ENCODE measurements at places on chromosomes 11 and 22. TPM values are rescaled to one million over a fixed set of nuclear protein-coding genes. Genes with fewer than 3 reads are reported as not detected.
A peak's percentile ranks its signal among the peaks of the same experiment; 100 is the strongest.

The PLXNB2 gene
- 4.4 TPM for total RNA-seq

The IFITM10 gene
- 8.1 TPM for total RNA-seq

The CEP126 gene
- total RNA-seq = 2.5 TPM

GRCh38 chr11:102109896-102110760 lies at the start of gene YAP1:
TSS of gene YAP1 (plus strand) at chr11:102110447. CDS start at chr11:102110849, 402 bp downstream.
- DNase-seq = peak; percentile 73

DNA sequence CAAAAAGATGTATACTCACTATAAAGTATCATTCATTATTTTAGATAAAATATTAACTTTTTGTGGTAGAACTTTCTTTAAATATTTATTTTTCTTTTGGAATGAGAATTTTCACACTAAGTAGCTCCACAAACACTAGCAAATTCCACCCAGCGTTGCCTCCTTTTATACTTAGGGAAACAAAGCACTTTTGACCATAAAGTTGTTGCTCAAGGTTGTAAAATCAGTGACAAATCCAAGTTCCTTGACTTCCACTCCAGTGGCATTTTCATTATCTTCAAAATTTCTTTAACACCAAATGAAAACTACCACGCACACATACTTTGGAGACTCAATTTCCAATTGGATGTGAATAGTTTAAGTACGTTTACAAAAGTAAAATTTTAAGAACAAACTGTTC lies 431.2 kb downstream of the DLG2 start:
- no peak for DNase-seq

The RASSF10 gene
- not detected for total RNA-seq

DNA sequence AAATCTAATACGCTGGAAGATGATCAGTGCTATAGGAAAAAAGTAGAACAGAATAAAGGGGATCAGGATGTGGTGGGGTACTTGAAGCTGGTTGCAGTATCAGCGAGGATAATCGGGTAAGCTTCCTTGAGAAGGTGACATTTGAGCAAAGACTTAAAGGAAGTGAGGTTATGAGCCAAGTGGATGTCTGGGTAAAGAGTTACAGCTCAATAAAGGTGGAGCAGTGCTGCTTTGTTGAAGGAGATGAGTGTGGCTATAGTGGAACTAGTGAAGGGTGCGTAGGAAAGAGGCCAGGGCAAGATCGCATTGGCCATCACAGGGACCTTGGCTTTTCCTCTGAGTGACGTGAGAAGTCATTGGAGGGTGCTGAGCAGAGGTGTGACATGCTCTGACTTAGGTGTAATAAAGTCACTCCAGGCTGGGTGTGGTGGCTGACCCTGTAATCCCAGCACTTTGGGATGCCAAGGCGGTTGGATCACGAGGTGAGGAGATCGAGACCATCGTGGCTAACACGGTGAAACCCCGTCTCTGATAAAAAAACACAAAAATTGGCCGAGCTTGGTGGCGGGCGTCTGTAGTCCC lies 2.3 kb upstream of the SYVN1 start:
- DNase-seq = no peak

- DNase-seq = no peak
Observed at GRCh38 chr22:25970999-25971811, 198.1 kb upstream of the SEZ6L start.

DNA sequence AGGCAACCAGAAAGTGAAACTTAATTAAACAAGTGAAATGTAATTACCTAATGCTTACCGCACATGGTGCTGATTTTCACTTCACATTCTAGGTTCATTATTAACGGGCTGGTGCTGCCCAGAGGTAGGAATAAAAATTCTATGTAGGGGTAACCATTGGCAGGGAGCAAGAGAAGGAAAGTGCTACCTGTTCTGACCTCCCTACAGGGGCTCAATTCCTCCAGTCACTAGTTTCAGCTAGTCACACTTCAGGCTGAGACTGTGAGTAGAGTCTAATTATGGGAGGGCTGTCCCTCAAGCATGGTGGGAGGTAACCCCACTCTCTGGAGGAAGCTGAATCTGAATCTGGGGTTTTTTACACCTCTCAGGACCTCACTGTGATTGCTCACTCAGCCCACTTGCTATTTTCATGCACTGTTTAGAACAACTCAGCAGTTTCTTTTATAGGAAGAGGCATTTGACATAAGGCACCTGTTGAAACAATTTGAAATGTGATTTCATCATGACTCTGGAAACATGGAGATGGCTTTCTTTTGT lies 75.4 kb downstream of the MAML2 start:
- peak; percentile 67 for DNase-seq

GRCh38 chr11:132803436-132803835 lies 728.9 kb downstream of the OPCML start:
- DNase-seq = no peak

The GSTT2 gene
- not detected for total RNA-seq

- no peak for DNase-seq
Observed at GRCh38 chr11:108117746-108118371, 3.5 kb upstream of the ACAT1 start.

- no peak for DNase-seq
Observed at GRCh38 chr11:72426103-72426757, 8.1 kb downstream of the CLPB start.

- no peak for DNase-seq
Observed at GRCh38 chr11:81887671-81888070, 846.0 kb downstream of the FAM181B start.

The TH gene
- total RNA-seq = not detected

The FKBP2 gene
- 33.1 TPM for total RNA-seq
